ENCODE measurements at places on chromosomes 11 and 22. TPM values are rescaled to one million over a fixed set of nuclear protein-coding genes. Genes with fewer than 3 reads are reported as not detected.

- DNase-seq: no peak
Measured at GRCh38 chr22:40247976-40248375, 70.3 kb downstream of the TNRC6B start.

The SAA2 gene
- polyA plus RNA-seq: 0.32 TPM

The TSGA10IP gene
- polyA plus RNA-seq: not detected

DNA sequence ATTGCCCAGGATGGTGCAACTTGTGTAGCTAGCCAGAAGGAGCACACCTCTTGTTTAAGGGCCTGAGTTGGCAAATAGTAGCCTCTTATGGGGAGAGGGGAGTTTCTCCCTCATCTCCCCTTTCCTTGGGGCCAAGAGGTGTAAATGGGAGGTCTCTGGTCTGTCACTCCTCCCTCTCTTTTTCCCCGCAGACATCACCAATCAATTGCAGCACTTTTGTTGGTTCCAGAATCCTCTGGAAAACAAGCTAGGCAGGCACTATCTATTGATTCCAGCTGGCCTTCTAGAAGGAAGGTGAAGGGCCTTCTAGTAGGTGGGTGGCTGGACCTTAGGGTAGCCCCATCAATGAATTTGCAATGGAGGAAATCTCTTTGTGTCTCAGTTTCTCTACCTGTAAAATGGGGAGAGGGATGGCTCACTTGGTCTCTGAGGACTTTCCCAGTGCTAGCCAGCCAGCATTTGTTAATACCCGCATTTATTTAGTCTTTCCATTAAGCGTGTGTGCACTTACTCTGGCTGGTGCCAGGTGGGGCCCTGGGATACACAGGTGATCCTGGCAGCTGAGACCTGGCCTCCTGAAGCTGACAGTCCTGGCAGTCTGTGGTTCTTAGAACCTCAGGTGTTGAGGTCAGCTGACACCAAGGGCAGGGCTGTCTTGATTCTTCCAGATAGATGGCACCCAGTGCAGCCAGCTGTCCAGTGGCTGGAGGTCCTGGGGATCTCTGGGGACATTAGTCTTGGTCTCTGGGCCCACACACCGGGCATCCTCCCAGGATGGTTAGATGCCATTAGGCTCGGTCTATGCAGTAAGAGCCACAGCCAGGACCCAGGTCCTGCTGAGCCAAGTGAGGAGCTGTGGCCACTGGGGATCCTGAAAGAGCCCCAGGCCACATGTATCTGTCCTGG lies 51.7 kb downstream of the TSPAN18 start:
- no peak for DNase-seq

Measured in left renal cortex interstitium (tissue), 4 donors.